ENCODE measurements at places on chromosomes 2 and 18. TPM values are rescaled to one million over a fixed set of nuclear protein-coding genes. Genes with fewer than 3 reads are reported as not detected.

DNA sequence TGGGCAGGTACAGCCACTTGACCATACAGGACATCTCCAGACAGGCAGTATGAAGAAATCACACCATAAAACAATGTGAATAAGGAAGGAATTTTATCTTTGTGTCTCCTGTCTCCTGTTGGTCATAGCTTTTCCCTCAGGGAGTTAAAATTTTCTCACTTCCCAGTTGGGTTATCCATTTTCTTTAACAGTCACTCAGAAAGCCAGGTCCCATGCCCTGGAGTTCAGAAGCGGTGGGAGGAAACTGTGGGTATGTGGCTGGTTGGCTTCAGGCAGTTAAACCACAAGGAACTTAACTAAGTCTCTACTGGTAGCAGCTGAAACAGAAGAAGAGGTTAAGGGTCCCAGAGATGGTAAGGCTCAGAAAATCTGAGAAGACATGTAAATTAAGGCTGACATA lies 6.5 kb upstream of the SMAD2 start:
- no peak for DNase-seq

GRCh38 chr2:126921066-126921465 lies 22.4 kb downstream of the TEX51 start:
- DNase-seq, result no peak

DNA sequence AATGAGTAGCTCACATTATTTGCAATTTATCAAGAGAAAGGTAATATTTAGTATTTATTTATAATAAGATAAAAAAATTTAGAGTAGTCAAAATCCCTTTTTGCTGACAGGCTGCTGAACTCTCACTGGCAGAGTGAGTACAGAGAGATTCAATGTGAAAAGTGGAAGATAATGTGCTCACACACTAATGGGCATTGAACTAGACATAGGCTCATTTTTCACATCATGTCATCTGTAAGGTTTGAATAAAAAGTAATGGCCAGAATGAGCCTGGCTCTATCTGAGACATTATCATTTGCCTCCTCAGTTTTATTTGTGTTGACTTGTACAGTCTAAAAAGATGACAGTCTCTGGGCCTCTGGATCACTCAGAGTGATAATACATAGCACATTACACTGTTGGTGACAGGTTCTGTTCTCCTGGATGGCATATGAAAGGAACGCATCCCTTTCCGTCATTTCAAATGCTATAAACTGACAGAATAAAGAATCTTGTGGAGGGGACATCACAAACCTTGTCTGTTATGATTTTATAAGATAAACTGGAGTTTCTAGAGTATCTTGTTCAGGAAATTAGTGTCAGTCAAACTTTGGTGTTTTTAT lies 812.9 kb downstream of the NR4A2 start:
- no peak for DNase-seq

DNA sequence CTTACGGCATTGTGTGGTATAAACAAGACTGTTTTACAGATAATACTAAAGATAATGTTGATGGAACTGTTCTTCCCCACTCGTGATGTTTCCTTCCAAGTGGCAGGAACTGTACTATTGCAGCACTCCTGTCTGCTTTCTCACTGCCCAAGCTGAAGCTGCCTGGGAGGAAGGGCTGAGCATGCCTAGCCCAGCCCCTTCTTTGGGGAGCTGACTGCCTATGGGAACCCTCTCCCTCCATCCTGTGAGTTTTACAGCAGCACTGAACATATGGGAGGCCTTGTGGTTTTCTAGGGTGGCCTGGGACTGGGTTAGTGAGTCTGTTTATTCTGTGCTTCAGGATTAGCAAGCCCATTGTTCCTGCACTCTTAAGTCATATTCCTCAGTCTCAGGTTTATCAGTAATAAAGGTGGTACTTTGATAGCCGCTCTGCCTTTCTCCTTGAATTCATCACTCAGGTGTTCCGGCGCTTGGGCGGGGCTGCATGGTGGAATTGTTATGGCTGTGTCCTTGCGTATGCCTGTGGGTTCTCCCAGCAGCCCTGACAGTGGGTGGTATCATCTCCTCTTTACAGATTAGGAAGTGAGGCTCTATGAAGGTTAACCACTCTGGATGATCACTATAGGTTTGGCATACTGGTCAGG lies 379.7 kb downstream of the PTPRM start:
- no peak for DNase-seq

GRCh38 chr2:121132054-121132761 lies 152.8 kb downstream of the TFCP2L1 start:
- DNase-seq, result no peak

GRCh38 chr2:85132834-85133637 lies at the start of gene TCF7L1:
Gene TCF7L1 (plus strand): TSS chr2:85133392. CDS start chr2:85133685, 293 bp downstream.
- peak; percentile 83 for DNase-seq

DNA sequence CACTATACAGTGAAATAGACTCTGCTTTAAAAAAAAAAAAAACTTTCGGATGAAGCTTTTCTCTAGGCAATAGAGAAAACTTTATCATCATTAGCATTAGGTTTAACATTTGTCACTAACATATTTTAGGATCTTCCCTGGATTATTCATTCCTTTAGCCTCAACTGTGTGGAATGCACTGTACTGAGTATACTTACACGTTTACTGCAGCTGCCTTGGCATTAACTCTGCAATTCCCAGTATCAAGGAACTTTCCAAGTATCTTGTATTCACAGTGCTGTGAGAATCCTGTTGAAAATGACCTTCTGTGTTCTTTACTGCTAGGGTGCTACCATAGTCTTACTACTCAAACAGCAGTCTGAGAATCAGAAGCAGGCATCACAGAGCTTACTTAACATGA lies 328.2 kb upstream of the COL3A1 start:
- DNase-seq, result no peak

DNA sequence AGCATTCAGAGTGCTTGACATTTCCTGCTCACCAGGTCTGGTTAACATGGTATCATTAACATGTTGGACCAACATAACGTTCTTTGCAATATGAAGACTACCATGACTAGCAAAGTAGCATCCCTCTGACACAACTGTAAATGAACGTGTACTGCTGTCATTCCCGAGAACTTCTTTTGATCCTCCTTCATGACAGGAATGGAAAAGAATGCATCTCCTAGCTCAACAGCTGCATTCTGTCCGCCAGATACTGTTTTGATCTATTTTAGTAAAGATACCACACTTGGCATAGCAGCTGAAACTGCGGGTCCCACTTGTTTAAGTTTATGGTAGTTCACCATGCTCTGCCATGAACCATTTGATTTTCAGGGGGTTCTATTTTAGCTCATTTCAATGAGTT lies 144.2 kb upstream of the PARD3B start:
- DNase-seq, result no peak

DNA sequence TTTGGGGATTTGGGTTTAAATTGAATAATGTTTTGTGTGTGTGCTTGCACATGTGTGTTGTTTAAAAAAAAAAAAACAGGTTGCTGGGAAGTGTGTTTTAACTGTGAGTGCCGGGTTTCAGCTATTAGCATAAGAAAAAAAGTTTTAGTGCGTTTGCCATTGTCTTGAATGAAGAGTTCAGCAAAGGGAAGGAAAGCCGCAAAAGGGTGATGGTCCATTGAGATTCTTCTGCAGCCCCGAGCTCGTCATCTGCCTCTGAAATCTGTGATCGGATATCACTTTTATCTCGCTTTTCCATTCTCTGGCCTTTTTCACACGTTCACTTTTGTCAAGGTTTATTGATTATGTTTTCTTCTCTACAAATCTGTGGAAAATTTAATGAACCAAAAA lies 4.7 kb downstream of the GLI2 start:
- DNase-seq, result no peak

GRCh38 chr2:154952346-154952980 lies 254.0 kb downstream of the KCNJ3 start:
- no peak for DNase-seq

GRCh38 chr18:77777163-77777562 lies 527.5 kb downstream of the GALR1 start:
- DNase-seq, result no peak

- no peak for DNase-seq
Measured at GRCh38 chr2:207825045-207825954, 55.6 kb upstream of the FZD5 start.

- no peak for DNase-seq
Measured at GRCh38 chr2:57959390-57959789, 87.2 kb upstream of the VRK2 start.

DNA sequence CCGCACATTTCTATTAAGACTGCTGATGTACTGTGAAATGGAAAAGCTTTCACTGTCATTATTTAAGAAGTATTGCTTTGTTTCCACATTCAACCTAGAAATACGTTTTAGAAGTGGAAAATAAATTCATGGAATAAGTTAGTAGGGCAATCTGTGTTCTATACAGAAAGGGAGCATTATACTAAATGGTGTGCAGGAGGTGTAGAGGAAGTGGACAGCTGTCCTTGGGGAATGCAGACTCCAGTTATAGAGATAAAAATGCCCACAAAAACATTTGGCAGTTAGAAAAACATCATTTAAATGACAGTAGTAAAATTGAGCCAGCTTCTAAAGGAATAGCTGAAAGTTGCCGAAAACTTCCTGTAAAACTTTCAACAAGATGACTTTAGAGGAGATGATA lies 46.8 kb downstream of the PIK3C3 start:
- no peak for DNase-seq

The HTR2B gene
- polyA plus RNA-seq, result not detected

The CFAP53 gene
- 0.41 TPM for polyA plus RNA-seq

The SERPINB7 gene
- polyA plus RNA-seq, result 127 TPM

The MBD5 gene
- 6.2 TPM for polyA plus RNA-seq

The HOXD8 gene
- 7.0 TPM for polyA plus RNA-seq

The CHRNG gene
- not detected for polyA plus RNA-seq

The C2orf80 gene
- not detected for polyA plus RNA-seq

The CCDC68 gene
- 0.78 TPM for polyA plus RNA-seq

The ADCYAP1 gene
- not detected for polyA plus RNA-seq
